ENCODE measurements at places on chromosomes 7 and 10.
A peak's percentile ranks its signal among the peaks of the same experiment; 100 is the strongest.

DNA sequence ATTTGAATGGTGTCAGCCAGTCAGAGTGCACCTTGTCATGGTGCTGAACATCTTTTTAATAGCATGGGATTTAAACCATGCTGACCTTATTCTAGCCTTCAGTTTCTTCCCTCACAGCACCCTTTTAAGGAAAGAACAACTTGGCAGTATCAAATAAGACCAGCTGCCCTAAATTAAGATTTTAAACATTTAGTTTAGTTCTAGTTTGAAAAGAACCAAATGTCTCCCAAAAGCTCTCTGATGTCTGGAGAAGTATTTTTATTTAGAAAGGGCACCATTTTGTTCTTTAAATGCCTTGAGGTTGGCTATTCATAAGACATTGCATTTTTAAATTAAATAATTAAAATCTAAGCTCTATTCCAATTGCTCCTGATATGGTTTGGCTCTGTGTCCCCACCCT is 121.1 kb downstream of the CCDC3 start:
- DNase-seq, result no peak

- no peak for DNase-seq
These were observed 40.0 kb upstream of the GRB10 start for GRCh38 chr7:50822706-50823105.

- peak; percentile 66 for DNase-seq
These were observed at the start of gene IFIT5 for GRCh38 chr10:89414146-89414878. Gene IFIT5, plus strand, starts transcription at chr10:89414568. Its CDS starts 231 bp downstream, at chr10:89414799.

GRCh38 chr7:45662540-45663166 is 88.5 kb downstream of the ADCY1 start:
- DNase-seq, result no peak

GRCh38 chr7:38398725-38399321 is 125.4 kb upstream of the TARP start:
- peak; percentile 27 for DNase-seq
